ENCODE measurements at places on chromosomes 12 and 14.

- DNase-seq = no peak
These were observed 71.7 kb downstream of the SLC2A13 start for GRCh38 chr12:40034156-40034555.

DNA sequence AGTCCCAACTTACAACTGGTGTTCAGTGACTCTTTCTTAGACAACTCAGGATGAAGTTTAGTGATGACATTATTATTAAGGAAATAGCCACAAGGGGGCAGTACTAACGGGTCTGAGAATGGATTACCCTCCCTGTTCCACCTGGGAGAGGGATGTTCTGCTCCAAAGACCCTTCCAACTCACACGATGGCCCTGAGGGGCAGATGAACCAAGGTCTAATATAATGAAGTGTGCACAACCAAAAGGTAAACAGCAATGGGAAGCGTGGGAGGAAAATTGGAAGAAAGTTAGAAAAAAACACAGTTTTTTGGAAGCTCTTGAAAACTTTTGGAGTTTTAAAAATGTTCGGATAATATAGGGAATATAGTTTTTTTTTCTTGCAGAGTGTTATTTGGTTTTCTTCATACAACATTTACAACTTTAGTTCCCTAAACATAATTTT, 24.0 kb downstream of the FGF6 start:
- peak; percentile 62 for DNase-seq

DNA sequence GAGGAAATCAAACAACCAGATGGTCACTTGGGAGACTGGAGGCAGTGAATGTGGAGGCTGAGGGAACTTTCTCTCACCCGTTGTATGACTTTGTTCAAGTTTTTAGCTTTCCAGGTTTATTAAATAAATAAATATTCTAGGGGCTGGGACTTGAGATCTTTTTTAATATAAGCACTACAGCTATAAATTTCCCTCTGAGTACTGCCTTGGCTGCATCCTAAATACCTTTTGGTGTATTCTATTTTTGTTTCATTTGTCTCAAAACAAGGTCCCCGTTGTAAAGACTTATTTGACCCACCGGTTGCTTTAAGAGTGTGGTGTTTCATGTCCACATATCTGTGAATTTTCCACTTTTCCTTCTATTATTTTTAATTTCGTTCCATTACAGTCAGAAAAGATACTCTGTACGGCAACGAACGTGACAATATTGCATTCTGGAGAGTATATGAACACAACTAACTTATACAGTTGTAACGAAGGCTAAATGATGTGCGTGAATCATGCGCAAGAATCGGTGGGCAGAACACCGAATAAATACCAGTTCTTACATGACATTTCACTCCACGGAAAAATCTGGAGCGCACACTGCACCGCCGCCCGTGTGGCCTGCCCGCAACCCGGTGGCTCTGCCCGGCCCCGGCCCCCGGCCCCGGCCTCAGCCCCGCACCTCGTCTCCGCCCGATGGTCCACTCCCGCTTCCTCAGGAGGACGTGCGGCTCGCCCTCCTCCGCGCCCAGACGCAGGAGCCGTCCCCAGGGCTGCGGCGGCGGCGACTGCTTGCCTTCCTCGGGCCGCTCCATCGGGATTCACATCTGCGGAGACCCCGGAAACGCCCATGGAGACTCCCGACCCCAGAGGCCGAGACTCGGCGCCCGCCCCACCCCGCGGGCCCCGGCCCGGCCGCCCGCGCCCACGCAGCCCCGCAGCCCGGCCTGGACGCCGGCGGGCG, 602 bp downstream of the CHFR start:
- DNase-seq = no peak

GRCh38 chr12:28708918-28709371, 440.1 kb upstream of the FAR2 start:
- no peak for DNase-seq

- peak; percentile 84 for DNase-seq
These were observed 47.0 kb upstream of the LGR5 start for GRCh38 chr12:71392521-71393145.

GRCh38 chr14:71122866-71123565, 215.8 kb downstream of the PCNX1 start:
- DNase-seq = no peak

DNA sequence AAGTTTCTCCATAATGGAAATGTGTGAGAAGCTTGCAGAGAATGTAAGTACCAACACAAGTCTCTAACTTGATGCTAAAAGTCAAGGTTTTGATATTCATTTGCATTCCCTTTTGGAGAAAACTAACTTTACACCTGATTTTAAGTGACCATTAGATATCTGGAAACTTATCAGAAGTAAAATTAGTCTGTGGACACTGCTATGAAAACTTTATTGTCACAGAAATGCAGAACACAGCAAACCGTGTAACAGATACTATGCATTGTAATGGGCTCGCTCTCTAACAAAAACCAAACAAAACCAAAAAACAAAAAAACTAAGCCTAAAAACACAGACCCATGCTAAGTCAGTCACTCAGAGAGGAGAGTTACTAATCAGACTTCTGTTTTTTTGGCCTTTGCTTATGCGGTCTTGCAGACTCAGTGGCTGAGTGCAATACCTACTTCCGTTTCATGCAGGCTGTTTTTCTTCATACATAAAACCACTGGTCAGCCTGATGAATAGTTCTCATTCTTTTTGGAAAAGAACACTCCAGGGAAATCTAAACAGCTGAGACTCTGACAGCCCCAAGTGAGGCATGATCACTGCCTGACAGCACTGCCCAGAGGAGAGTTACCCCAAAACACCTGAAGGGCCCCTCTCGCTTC, 35.7 kb downstream of the NRDE2 start:
- no peak for DNase-seq

GRCh38 chr12:112303004-112303403, 79.2 kb downstream of the HECTD4 start:
- peak; percentile 65 for DNase-seq

DNA sequence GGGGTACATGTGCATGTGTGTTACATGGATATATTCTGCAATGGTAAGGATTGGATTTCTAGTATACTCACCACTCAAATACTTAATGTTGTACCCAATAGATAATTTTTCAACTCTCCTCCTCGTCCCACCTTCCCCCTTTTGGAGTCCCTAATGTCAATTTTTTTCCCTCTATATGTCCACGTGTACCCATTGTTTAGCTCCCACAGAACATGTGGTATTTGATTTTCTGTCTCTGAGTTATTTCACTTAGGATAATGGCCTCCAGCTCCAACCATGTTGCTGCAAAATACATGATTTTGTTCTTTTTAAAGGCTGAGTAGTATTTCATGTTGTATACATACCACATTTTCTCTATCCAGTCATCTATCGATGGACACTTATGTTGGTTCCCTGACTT, 97.2 kb upstream of the TMTC1 start:
- DNase-seq = no peak

DNA sequence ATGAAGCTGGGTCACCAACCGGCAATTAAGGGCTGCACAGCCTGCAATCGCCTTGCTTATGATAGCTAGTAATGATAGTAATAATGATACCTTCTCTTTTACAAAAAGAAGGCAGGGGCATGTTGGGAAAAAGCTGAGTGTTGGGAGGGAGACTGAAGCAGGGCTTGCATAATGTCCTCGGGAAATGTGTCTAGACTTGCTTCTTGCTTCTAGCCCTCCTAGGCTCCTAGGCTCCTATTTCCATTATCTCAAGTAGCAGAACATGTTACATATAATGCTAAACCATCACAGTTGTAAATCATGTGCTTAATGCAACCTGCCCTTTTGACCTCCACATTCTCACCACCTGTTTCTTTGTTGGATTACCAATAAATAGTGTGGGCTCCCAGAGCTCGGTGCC, 18.7 kb downstream of the RERGL start:
- DNase-seq = no peak

- DNase-seq = no peak
These were observed 28.6 kb downstream of the PYM1 start for GRCh38 chr12:55899082-55899481.

- no peak for DNase-seq
These were observed 15.6 kb downstream of the TSPAN9 start for GRCh38 chr12:3092764-3093163.

DNA sequence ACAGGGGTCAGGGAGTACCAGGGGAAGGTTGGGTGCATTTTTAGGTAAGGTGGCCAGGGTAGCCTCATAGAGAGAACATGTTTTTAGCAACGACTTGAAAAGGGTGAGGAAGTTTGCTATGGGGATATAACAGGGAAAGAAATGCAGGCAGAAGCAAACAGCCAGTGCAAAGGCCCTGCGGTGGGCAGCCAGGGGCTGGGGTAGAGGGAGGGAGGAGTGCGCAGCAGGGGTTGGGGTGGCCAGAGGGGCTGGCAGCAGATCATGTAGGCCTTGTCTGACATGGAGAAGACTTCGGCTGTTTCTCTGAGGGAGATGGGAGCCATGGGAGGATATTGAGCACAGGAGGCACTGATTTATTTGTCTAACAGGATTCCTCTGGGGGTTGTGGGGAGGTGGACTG, 242.5 kb downstream of the RBM19 start:
- DNase-seq = no peak

DNA sequence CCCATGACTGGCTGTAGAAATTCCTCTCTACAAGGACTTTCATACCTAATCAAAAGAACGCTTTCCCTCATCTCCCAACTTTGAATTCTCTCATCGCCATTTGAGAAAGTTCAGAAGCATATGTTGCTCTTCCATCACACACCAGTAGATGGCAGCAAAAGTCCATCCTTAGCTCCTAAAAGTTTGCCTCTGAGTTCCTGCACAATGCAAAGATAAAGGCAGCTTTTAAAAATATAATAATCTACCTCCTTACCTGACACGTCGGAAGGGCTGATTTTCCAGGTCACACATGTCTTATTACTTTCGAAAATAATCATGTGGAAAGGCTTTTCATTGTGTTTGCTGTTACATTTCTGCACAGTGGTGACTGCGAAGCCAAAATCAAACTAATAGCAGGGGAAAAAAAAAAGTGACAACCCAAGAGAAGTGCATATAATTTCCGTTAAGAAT, 456.7 kb upstream of the SEL1L start:
- peak; percentile 66 for DNase-seq

DNA sequence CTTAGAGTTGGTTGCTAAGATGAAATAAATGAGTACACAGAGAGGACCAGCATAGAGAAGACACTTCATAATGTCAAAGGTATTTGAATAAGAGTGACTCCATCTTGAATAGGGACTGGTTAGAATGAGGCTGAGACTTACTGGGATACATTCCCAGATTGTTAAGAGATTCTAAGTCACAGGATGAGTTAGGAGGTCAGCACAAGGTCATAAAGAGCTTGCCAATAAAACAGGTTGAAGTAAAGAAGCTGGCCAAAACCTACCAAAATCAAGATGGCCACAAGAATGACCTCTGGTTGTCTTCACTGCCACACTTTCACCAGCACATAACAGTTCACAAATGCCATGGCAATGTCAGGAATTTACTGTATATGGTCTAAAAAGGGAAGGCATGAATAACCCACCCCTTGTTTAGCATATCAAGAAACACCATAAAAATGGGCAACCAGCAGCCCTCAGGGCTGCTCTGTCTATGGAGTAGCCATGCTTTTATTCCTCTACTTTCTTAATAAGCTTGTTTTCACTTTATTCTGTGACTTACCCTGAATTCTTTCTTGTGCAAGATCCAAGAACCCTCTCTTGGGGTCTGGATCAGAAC, 8.3 kb upstream of the SERPINA1 start:
- DNase-seq = no peak

DNA sequence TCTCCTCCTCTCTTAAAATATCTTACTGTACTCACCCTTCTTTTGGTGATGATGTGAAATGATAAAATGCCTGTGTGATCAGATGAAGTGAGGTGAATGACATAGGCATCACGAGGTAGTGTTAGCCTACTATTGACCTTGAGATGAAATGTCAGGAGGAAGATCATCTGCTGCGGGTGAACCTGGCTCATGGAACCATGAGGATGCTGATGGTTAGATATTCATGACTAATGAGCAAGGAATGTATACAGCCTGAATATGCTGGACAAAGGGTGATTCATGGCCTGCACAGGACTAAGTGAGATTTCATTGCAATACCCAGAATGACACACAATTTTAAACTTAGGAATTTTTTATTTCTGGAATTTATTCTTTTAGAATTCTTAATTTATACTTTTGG, 89.6 kb downstream of the DAAM1 start:
- DNase-seq = peak; percentile 100

DNA sequence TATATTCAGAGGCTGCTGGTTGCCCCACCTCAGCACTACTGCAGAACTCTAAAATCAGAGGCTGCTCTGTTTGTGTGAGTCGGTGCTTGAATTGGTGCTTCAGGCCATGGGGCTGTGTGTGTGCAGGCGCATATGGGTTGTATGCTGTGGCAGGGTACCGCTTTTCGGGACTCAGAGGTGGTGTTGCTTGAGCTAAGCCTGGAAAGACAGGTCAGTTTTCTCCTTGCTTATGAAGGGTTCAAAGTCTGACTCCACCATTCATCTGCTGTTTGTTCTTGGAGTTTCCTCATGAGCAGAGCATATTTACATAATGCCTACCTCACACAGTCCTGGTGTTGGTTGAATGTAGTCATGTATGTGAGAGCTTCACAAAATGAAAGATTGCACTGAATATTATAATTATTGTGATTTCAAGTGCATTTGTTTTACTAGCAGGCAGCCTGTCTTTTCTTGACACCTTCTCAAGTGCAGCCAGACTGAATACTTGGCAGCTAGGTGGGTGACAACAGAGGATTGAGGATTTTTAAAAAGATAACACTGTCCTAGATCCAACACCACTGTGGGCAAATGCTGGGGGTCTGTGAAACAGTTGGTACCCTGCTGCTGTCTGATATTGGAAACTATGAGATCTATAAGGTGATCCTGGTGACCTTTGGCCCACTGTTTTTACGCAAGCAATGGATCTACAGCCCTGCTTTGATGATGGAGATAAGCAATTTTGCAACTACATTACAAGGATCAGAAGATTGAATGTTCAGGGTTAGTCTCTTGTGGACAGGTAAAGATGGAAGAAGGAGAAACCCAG, 1.0 kb upstream of the ANG start:
- DNase-seq = no peak

- DNase-seq = no peak
These were observed 25.5 kb downstream of the ATF7IP start for GRCh38 chr12:14390870-14391530.

DNA sequence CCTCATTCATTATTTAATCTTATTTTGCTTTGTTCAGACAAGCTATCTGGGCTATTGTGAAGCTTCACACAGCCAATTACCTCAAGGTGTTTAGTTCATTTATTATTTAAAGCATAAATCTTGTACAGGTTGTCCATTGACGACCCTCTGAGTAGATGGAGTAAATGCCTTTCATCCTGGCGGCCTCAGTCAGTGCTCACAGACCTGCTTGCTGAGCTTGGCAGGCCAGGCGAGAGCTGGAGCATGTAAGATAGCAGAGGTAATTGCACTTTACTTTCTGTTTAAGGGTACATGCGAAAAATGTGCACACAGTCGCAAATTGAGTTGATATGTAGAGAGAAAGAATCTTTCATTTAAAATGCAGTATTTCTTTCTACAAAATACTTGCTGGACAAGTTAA, 224.4 kb downstream of the NPAS3 start:
- no peak for DNase-seq

- no peak for DNase-seq
These were observed 50.7 kb upstream of the TMEM260 start for GRCh38 chr14:56528927-56529326.

Measured in PC-3 (cell line).